Kidney (tissue), 22 donors: ENCODE measurements at places on chromosomes 16 and 17. TPM values are rescaled to one million over a fixed set of nuclear protein-coding genes. Genes with fewer than 3 reads are reported as not detected.

Gene GAS2L2
- not detected for total RNA-seq

Gene MT1E
- 258 TPM for total RNA-seq

Gene SKAP1
- 34.8 TPM for total RNA-seq

Gene RANBP10
- total RNA-seq = 22.3 TPM

Gene DNAI2
- 0.22 TPM for total RNA-seq

Gene PIRT
- total RNA-seq = not detected

Gene YBX2
- total RNA-seq = 1.3 TPM

Gene SLC5A10
- total RNA-seq = 9.7 TPM

Gene ELMO3
- total RNA-seq = 24.2 TPM

Gene PYY
- total RNA-seq = not detected

Gene NOS2
- total RNA-seq = 0.57 TPM

Gene WNT3
- total RNA-seq = 0.38 TPM

Gene EIF5A
- 306 TPM for total RNA-seq

Gene PGAP3
- total RNA-seq = 48.5 TPM

Gene CX3CL1
- total RNA-seq = 46.4 TPM
